ENCODE measurements at places on chromosomes 1 and 21.

DNA sequence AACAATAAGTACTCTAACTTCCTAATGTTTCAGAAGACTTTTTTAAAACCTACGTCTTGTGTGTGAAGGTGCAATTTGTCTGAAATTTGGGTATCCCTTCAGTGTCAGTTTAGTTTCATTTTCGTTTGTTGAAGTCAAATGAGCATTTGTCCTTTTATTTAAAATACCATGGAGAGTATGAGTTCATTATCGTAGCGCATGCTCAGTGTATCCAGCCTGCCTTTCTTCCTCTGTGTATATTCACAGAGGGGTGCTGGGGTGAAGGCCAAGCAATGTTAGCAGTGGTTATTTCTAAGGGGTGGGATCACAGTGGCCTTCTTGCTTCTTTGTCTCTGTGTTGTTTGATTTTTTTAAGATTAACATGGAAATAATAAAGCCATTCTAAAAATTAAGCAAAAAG, 43.2 kb downstream of the CNN3 start:
- DNase-seq: no peak

DNA sequence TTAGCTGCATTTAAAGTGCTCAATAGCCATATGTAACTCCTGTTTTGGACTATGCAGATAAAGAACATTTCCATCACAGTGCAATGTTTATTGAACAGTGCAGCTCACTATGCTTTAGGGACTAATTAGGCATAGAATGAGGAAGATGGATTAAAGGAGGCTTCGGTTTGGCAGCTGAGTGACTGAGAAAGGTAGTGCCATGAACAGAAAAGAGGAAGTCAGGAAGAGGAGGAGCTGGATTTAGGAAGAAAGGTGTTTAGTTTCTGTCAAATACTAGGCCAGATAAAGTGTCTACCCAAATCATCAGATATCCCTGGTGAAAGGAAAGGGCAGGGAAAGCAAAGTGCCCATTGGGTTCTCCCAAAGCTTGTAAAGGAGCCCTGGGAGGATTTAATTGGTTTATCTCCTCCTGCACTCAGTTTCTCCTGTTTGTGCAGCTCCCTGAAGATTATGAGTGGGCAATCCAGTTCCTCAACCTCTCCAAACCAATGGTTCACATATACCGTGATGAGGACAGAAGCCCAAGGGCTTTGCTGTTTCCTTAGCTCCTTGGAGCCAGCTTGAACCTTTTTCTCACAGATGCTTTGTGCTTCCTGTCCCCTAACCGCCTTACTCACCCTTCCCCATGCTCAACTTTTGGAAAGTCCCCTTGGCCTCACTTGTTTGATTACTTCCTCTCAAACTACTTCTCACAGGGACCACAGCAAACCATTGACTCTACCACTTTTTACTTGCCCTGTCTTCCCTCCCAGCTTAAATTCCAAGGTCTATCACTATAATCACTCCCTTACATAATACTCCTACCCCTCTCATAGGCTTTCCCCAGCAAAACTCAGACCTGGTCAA, 3.5 kb upstream of the RAP1A start:
- DNase-seq: peak; percentile 62

GRCh38 chr1:181141431-181141910, 53.0 kb downstream of the IER5 start:
- DNase-seq: peak; percentile 46

DNA sequence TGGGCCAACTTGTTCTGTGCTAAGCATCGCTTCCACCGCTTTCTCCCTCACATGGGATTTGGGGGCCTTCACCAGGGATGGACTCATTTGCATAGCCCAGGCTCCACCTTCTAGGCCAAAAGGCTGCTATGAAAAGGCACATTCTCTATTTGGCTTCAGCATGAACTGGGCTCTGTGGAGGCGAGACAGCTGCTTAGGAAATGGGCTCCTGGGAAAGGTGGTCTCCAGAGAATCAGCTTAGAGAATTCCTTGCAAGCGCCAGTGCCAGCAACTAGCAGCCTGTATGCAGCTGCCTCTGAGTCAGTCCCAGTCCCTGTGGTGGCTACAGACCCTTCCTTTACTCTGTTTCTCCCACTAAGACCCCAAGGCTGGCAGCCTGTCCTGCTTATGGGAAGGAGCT, 214.5 kb downstream of the HIVEP3 start:
- no peak for DNase-seq
